Stimulated activated CD4-positive, alpha-beta T cell treated with anti-CD3 and anti-CD28 coated beads, TNF-alpha, amount 100 ng/mL, for 24 hours (primary cell): ENCODE measurements at places on chromosomes 5 and 9.

GRCh38 chr5:83777856-83778255, 57.2 kb upstream of the HAPLN1 start:
- no peak for DNase-seq

DNA sequence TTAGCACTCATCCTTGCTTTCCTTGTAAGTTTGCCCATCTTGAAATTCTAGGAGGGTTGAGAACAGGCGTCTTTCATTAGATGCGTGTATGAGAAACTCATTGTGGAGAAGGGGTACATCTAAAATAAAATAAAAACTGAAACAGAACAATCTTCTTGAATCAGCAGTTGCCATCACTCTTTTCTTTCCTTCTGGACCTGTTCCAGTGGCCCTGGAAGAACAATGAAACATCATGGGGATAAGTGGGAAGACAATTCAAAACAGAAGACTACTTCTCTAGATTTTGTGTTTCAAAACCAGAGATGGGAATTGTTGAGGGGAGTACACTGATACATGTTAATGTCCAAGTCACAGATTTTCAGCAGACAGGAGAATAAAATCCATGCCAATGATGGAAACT, 59.9 kb downstream of the SLC1A3 start:
- DNase-seq: no peak

DNA sequence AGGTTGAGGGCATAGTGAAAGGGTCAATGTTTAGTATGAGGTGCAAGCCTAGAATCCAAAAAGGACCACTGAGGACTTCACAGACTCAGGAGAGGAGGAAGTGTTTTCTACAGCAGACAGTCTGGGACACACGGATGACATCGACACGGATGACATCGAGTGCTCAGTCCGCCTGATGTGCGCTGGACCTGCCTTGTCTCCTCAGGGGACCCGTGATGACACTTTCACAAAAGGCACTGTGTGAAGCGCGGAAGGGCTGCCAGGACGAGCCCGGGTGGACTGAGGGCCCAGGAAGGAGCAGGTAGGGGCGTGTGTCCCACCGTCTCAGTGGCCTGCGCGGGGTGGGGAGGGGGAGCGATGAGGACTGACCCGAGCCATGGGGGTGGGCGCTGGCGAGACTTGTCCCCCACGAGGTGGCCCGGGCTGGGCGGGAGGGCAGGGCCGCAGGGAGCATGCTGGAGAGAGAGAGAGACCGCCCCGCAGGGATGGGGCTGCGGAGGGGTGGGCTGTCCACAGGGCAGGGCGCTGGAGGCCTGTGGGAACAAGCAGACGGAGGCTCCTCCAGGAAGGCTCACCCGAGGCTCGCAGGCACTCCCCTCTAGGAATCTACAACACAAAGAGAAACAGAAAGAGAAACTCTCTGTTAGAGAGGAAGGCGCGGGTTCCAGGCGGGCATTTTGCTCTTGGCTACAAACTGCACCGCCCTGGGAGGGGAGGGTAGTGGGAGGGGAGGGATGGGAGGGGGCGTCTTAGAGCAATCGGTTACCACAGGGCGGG, 54.9 kb downstream of the USP20 start:
- no peak for DNase-seq

- DNase-seq: no peak
Measured at GRCh38 chr5:43312699-43313034, 545 bp downstream of the HMGCS1 start.

DNA sequence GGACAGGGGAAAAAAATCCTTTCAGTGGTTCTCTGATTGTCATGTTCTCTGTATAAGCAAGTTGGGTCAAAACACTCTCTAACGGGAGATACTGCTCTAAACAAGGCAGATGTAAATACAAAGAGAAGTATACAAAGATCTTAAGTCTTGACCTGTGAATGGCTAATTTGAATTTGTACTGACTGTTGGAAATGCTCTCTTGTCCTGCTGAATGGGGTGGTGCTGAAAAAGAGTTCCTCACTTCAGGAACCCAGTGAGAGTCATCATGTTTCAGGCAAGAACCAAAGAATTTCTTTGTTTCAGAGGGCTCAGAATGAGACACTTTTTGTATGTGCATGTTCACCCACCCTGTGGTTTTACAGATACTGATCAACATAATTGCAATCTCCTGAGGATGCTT, 461.0 kb downstream of the NR2F1-AS1 start:
- DNase-seq: no peak

DNA sequence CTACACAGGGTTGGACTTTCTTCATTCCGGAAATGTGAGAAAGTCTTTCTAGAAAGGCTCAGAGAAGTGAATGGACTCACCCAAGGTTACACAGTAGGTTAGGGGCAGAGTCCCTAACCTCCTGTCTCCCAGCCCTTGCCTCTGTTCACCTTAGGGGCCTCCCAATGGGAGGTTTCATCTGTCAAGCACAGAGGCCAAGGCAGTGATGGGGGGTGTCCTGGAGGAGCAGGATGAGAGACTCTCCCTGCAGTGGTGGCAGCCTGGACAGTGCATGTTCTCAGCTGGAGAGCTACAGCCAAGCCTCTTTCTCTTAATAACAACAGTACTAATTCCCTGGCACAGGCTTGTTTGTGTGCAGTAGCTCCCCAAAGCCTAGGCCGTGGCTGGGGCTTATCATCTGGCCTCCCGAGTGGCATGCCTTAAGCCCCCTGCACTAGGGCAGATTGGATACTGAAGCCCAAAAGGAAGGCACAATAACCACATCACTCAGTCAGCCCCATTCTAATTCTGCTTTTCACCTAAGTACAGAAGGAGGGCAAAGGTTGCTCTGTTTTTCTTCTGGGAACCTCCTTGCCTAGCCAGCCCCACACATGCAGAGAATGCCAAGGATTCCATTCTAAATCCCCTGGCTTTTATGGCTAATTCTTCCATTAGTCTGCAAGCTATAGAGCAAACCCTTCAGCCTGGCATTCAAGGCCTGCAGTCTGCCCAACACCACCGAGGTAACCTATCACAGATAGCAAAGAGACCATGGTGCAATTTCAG, 50.2 kb upstream of the XPA start:
- DNase-seq: no peak
